ENCODE measurements at places on chromosomes 16 and 17.

DNA sequence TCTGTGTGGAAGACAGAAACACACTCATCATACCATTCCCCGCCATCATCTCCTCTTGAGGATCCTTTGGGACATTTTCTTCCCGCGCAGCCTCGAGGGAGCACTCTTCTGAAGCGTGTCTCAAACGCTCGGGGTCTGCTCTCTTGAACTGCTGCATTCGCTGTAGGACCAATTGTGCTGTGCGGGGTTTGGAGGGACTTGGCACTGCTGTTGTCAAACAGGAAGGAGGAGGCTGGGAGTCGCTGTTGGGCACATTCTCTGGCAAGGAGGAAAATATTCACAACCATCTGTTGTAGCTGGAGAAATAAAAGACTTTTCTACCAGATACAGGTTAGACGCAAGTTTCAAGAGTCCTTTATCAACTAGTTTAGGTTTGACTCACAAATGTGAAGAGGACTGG lies 5.0 kb downstream of the SLX4 start:
- no peak for DNase-seq

DNA sequence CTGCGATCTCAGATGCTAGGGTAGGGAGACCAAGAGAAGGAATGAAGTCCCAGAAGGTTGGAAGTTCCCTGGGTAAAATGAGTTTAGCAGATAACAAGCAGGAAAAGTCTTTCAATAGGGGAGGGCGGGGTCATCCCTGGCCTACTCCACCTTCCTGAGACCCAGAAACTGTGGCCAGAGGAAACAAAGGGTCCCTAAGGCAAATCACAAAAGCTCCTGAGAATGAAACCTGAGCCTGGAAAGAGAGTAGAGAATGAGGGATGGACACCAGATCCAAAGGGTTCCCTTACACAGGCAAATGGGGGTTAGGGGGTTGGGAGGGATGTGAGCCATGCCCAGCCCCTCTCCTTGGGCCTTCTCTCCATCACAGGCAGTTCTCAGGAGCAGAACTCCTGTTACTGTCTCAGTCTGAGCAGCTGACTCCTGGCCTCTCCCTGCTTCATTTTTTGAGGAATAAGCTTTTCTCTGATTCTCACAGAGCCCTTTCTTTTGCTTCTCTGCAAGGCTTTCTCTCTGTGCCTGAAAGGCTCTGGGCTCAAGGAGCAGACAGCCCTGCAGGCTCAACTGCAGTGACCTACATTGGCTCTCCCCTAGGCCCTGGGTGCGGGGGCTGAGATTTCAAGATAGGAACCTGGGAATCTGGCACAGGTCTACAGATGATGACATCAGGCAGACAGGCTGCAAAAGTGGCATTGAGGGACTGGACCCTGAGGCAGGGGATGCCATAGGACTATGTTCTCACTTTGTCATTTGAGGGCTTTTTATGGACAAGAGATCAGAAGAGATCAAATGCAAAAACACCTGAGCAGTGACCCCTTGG lies 9.8 kb upstream of the NR1D1 start:
- DNase-seq = no peak

- peak; percentile 99 for DNase-seq
These were observed 76.3 kb downstream of the KSR1 start for GRCh38 chr17:27532269-27533263.

DNA sequence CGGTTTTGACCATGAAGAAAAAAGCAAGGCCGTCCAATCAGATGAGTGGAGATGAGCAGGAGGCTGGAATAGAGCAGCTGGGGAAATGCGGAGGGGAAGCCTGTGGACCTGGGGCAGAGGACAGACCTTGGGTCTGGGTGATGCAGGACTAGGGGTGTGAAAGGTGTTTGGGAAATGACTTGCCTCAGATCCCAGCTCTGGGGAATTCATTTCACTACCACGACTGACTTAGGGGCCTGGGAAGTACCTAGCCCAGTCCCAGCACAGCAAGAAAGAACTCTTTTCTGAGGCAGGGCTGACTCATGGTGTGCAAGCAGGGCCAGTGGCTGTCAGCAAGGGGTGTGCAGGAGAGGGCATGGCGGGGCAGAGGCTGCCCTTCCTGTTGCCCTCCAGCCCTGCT lies 14.8 kb downstream of the DNAI2 start:
- no peak for DNase-seq

GRCh38 chr16:82720414-82720813 lies 93.6 kb downstream of the CDH13 start:
- DNase-seq = no peak

DNA sequence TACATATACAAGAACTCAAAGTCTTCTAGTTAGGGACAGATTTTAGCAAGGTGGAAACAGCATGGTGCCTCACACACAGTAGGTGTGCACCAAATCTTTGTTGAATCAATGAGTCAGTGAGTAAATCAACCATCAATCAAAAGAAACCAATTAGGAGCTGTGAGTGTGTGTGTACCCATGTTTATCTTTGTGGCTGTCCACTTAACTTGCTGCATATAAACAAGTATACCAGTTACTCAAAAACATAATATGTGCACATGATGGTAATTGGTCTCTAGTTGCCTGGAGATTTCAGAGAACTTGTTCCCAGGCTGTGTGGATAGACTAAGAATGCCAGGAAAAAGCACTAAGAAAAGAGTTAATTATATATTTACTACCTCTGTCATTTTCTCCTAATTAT lies 272.2 kb upstream of the CCL2 start:
- no peak for DNase-seq

- DNase-seq = no peak
These were observed at the start of gene ZG16 for GRCh38 chr16:29777576-29778350. ZG16 (plus strand) TSS chr16:29778256; CDS start chr16:29779267, 1,011 bp downstream.

GRCh38 chr17:61238455-61238933 lies 161.1 kb upstream of the TBX2 start:
- no peak for DNase-seq

- DNase-seq = no peak
These were observed 14.9 kb downstream of the USP7 start for GRCh38 chr16:8948831-8949230.

GRCh38 chr16:86906623-86907022 lies 328.3 kb downstream of the FOXL1 start:
- DNase-seq = no peak

DNA sequence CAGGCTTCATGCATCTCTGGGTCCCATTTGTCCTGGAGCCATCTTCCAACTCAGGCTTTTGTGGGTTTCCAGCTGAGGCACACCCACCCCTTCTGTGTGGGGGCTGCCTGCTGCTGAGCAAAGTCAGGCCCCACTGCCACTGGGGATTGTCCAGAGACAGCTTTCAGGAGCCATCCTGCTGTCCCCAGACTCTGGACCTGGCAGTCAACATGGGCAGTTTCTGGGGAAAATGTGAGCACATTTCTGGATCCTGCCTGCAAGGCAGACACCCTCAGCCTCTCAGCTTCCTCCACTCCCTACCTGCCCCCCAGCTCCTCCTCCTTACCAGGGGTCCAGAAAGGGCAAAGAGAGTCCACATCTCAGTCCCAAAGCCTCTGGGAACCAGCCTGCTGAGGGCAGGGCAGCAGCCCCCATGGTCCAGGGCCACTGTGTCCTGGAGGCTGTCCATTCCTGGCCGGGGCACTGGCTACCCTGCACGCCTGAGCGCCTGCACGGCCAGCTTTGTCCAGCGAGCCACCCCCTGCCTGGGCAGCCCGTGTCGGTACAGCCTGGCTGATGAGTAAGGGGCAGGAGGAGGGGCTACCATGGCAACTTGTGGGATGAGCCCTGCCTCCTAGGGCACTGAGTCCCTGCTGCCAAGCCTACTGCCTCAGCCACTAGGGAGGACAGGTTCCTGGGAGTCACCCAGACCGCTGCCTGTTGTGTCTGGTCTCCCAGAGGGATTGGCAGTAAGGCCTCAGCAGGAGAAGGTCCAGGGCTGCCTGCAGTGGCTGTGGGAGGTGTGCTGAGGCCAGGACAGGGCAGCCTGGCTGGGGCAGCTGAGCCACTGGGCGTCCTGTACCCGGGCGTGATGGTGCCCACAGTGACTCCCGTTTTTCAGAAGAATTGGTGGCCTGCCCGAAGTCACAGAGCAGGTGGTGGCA lies at the start of gene SLC47A2:
Gene SLC47A2 (minus strand): TSS at position 477 of the 923 bp plus-strand sequence. CDS start 29 bp downstream, at position 448.
- no peak for DNase-seq

- DNase-seq = no peak
These were observed 79.6 kb upstream of the TOB1 start for GRCh38 chr17:50945779-50946222.
